Activated CD4-positive, alpha-beta memory T cell treated with anti-CD3 and anti-CD28 coated beads for 36 hours (primary cell): ENCODE measurements at places on chromosomes 5 and 9.

GRCh38 chr5:21452449-21452848 lies 1400.7 kb downstream of the CDH12 start:
- DNase-seq, result no peak

DNA sequence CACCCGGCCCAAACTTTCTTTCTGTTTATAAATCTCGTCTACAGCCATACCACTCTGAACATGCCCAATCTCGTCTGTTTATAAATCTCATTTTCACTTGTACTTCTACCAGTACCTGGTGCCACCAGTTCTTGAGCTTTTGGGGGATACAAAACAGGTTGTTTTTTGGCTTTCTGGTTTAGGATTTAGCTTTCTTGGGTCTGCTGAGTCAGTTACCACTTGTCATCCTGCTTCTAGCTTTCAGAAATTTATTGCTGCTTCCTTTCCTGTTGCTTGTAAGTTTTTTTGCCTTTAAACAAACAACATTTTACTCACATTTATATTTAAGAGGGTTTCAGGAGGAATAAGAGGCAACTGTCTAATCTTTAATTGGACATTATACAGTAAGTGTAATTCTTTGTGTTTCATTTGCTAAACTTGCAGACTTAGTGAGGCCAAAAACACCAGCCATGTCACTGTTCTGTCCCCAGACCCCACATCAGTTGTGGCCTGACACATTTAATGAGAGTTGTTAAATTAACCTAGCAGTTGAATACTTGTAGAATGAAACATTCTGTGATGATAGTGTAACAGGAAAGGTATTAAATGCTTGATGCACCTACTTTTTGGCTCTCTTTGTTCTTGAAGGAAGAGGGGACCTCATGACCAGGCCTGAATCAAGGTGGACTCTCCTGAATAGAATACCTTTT lies 11.8 kb downstream of the NDFIP1 start:
- DNase-seq, result no peak

- DNase-seq, result no peak
Observed at GRCh38 chr9:19149230-19149629, 21.9 kb upstream of the PLIN2 start.

GRCh38 chr5:38642189-38642911 lies 85.9 kb upstream of the LIFR start:
- no peak for DNase-seq

DNA sequence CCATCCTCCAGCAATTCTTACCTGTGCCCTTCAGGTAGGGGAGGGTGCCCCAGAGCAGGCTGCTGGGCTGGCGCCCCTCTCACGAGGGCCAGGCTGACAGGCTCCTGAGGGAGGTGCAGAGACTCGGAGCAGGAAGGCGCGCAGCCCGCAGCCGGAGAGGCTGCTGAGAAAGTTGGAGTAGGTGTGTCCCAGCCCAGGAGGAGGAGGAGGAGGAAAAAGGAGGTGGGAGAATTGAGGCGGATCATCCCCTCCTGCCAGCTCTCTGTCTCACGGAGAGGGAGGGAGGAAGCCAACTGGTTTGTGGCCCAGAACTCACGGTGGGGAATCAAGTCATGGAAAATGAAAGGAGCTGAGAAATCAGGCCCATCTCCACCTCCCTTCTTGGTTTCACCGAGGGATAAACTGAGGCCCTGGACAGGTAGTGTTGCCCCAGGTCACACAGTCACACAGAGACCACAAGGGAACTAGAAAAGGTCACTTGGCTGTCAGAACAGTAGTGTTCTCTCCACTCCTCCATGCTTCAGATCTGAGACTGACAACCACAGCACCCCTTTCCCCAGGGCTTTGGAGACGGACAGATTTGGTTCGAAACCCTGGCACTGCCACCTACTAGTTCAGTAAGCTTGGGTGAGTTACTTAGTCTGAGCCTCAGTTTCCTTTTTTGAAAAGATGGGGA lies at the start of gene FAT2:
FAT2 (minus strand) TSS at position 188 of the 676 bp plus-strand sequence. CDS start 22,400 bp downstream, outside the sequence.
- DNase-seq, result no peak

- DNase-seq, result no peak
Observed at GRCh38 chr9:90014421-90014820, 409.6 kb downstream of the GADD45G start.

GRCh38 chr5:61047346-61047745 lies 102.3 kb downstream of the NDUFAF2 start:
- DNase-seq, result no peak

GRCh38 chr9:122264360-122265148 lies at the start of the genes MRRF and RBM18:
Gene MRRF (plus strand): TSS chr9:122264882. CDS start chr9:122270892, 6,010 bp downstream.
Gene RBM18 (minus strand): TSS chr9:122264840. CDS start chr9:122261492, 3,348 bp downstream.
- DNase-seq, result peak; percentile 94

DNA sequence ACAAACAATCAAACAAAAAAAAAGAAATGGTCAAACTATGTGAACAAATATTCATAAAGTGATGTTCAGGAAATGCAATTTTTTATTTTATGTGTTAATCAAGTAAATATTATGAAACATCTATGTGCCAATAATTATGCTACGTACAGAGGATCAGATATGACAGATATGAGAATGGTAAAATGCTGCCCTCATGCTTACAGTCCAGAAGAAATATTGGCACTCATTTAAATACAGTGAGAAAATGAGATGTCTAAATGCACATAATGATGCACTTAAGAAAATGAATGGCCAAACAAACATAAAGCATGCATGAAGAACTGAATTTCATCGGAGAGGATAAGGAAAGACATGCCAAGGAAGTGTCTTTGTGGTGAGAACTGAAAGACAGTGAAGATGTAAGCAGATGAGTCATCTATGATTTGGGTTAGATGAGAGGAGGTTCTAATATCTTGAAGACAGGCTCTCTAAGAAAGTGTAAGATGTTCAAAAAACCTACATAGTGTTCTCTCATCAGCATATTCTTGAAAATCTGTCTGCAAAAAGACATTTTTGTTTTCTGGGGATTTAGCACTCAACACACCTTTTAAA lies 1231.1 kb upstream of the ACO1 start:
- no peak for DNase-seq

GRCh38 chr5:154885439-154885838 lies 27.0 kb downstream of the CNOT8 start:
- DNase-seq, result no peak

DNA sequence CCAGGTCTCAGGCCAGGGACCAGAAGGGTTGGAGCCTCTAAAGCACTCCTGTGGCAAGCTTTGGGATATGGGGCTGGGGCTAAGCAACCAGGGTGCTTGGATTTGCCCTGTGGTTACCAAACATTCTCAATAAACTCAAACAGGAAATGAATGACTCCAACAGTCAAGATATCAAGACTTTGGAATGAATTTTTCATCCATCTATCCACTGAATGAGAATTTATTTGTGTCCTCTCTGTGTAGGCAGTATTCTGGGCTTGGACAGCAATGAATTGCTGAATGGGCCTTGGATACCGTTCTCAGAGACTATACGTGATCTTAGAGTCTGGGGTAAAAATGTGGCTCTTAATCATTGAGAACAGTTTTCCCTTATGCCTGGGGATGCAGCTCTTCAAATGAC lies 212.5 kb downstream of the DAB2IP start:
- DNase-seq, result no peak

- no peak for DNase-seq
Observed at GRCh38 chr5:72271702-72272101, 48.3 kb downstream of the MRPS27 start.

DNA sequence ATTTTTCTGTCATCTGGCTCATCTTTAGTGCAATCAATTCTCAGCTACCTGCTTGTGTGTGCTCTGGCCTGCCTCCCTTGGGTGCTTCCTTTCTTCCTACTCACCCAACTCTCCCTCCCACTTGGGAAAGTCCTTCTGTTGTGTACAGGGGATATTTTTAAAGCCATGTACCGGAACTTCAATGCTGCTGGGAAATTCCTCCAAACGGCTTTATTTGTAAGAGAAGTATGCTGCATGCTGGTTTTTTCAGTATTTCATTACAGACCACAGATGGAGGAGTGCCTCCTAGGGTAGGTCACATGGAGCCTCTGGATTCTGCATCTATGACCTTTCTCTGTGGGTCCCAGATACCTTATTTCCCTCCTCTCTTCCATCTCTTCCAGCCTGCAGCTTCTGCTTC lies 5.4 kb upstream of the HMHB1 start:
- DNase-seq, result no peak

- DNase-seq, result no peak
Observed at GRCh38 chr9:133104718-133105460, 16.2 kb downstream of the RALGDS start.

DNA sequence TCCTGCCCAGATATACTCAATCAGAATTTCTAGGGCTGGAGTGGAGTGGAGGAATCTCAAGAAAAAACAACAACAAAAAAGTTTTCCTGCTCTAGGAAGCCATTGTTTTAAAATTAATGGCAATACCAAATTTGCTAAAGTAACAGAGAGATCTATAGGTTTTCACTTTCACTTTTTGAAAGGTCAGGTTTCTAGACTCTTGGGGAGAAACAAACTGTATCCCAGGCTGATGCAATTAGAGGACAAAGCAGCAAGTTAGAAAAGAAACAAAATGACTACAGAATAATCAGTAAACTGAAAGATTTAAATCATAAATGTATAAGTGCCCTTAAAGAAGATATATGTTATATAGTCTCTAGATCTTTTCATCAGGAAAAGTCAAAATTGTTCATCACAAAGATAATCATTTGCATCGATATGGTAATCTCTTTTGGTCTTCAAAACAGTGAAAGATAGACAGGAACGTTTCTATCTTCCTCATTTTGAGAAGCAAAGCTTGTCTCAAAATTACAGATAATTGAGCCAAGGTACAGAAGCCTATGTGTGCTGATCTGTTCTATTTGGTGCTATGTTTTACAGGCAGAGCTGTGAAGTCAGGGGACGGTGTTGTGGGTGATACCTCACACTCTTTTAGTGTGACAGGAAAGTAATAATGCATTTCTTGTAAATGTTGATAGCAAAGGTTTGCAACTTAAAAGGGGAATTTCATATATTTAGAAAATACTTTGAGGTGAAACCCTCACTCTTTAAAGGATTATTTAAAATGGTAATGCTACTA lies 1746.6 kb upstream of the C9orf72 start:
- no peak for DNase-seq

DNA sequence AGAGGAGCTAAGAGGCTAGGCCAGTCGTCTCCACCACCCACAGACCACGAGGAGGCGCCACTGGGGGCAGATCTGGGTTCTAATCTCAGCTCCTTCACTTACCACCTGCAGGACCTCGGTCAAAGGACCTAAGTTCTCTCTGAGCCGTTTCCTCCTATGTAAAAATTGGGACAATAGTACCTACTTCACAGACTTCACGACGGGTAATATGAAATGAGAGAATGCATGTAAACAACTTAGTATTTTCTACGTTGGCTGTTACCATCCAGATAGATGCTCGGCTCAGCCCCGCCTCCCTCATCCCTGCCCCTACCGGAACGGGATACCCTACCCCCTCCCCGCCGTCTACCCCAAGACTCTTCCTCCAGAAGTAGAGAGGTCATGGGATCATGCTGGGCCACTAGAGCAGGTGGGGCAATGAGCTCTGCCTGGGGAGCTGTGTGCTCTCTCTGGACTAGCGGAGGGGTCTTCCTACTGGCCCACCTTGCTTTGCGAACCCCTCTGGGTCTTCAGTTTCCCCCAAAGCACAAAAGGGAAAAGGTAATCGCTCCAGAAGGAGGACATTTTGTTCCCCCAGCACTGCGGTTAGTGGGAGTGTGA lies 541 bp downstream of the GNPDA1 start:
- DNase-seq, result peak; percentile 83

DNA sequence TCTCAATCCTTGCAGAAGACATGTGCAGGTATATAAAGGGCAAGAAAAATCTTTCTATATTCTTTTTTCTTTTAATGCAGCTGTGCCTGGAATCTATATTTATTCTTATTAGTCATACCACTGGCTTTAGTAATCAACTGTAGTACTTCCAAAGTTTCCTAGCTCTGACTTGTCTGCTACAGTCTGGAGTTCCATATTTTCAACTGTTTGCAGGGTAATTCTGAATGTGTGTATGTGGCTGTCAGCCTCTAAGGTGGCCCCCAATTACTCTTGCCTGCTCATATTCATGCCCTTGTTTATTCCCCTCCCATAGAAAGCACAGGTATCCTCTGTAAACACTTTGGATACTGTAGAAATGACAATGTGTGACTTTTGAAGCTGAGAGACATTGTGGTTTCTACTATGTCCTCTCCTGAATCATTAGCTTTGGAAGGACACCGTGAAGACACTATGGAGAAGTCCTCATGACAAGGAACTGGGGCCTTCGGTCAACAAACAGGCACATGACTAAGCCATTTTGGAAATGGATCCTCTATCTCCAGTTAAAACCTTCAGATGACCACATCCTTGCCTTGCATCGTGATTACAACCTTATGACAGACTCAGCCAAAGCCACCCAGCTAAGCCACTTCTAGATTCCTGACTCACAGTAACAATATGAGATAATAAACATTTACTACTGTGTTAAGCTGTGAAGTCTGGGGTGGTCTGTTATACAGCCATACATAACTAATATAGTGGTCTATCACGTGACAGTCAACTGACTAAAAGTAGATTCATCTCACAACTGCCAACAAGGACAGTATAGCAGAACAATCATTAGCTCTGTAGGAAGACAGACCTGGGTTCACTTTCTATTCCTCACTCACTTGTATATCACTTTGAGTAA lies 49.5 kb upstream of the SUSD1 start:
- DNase-seq, result no peak
